RWPE2 (cell line): ENCODE measurements at places on chromosomes 5 and 9.

DNA sequence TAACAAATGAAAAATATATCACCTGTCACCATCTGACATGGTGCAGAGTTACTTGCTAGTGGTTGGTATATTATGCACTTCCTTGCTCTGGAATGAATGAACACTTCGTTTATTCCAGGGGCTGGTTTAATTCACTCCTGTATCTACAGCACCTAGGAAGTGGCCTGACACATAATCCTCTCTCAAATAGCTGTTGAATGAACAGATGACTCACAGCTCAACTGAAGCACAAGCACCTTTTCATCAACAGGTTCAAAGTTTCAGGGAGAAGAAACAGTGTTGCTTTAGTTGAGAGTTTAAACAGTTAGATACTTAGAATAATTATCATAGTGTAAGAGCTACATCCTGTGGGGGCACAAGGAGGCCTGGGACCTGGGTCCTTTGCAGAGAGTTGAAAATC lies 135.0 kb upstream of the DAP start:
- no peak for DNase-seq

- DNase-seq = no peak
These were observed 353.4 kb upstream of the PANK3 start for GRCh38 chr5:168932400-168933189.

- DNase-seq = no peak
These were observed 13.4 kb downstream of the TNFSF15 start for GRCh38 chr9:114792396-114792795.

- DNase-seq = no peak
These were observed 83.2 kb upstream of the PAPPA start for GRCh38 chr9:116070256-116070914.

GRCh38 chr5:176629853-176630680 lies at the start of the genes EIF4E1B and SNCB:
EIF4E1B (plus strand) TSS chr5:176630675; CDS start chr5:176642788, 12,113 bp downstream.
SNCB (minus strand) TSS chr5:176630534; CDS start chr5:176629654, 880 bp downstream.
- DNase-seq = peak; percentile 71

DNA sequence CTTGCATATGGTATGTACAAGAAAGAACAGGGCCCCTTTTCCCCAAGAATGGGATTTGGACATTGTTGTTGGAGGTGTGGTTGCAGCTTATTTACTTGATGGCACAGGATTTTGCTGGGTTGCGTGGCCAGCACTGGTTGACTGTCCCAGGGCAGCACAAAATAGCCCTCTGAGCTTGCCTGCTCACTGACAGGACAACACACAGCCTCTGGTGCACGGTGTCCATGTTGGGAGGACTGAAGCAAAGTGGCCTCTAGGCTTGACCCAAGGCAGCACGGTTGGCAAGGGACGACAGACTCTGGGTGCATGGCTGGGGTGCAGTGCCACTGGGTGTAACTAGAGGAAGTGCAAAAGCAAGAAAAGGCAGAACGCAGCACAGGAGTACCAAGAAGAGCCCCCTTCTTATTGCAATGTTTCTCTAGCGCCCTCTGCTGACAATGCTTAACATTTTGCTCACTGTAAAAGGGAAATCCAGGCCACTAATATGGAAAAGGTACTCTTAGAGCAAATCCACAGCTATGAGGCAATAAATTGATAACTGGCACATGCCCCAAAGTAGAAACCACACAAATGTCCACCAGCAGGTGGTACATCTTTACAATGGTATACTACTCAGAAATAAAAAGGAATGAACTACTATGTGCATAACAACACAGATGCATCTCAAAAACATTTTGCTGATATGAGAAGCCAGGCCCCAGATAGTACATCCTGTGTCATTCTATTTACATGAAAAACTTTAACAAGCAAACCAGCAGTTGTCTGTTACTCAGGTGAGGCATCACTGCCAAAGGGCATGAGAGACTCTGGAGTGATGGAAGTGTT lies 47.4 kb upstream of the BARX1 start:
- DNase-seq = no peak

- DNase-seq = peak; percentile 82
These were observed 2.0 kb downstream of the VCAN start for GRCh38 chr5:83473346-83474160.

DNA sequence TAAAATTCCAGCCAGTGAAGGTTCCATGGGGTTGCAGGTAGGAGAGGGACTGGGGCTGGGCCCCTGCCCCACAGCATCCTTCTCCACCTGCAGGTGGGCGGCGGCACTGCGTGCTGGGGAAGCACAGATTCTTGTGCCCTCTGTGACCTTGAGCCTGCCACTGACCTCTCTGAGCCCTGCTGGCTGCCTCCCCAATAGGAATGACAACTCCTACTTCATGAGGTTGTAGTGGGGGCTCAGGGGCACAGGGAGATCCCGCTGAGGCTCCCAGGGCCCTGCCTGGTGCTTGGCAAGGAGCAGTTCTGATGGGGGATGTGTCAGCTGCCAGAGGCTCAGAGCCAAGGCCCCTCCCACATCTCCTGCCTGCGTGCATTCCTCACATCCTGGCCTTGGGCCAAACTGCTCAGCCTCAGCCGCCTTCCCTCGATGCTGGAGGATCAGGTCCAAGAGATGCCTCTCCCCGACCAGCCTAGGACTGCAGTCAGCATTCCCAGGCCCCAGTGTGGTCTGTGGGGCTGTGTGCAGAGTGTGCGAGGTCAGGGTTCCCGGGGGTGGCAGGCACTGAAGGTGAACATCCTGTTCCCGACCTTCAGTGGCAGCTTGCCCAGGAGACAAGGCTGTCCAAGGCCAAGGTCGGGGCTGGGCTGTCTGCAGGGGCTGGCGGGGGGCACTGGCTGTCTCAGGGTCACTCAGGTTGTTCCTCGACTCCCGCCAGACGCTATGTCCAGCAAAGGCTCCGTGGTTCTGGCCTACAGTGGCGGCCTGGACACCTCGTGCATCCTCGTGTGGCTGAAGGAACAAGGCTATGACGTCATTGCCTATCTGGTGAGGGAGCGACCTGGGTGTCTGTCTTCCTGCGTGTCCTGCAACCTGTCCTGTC lies 7.0 kb downstream of the ASS1 start:
- DNase-seq = peak; percentile 95

- no peak for DNase-seq
These were observed 3.0 kb downstream of the MXD3 start for GRCh38 chr5:177308740-177309139.

GRCh38 chr5:139561655-139562451 lies 714 bp downstream of the UBE2D2 start:
- peak; percentile 66 for DNase-seq

- no peak for DNase-seq
These were observed 34.0 kb downstream of the ZNF618 start for GRCh38 chr9:113910036-113910639.

DNA sequence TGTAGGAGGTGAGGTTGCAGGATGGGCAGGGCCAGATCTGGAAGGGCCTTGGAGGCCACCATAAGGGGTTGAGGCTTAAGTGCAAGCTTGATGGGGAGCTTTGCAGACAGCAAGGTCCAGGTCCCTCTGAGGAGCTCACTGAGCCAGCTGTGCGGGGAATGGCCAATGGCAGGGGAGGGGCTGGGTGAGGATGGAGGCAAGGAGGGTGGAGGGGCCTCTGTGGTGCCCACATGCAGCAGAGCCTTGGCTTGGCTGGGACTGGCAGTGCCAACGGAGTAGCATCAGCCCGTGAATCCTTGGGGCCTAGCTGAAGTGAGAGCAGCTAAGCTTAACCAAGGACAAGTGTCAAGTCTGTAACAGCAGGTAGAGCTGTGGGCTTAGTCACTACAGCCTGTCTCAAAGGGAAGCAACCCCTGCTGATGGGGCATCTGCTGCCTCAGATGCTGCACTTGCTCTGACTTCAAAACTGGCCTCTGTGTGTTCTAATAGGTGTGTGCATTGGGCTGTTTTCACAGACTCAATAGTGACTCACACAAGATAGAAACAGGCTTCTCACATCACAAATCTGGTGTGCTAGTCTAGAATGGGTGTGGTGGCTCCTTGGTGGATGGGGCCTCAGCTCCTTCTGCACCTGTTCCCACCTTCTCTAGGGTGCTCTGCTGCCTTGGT lies 16.3 kb downstream of the GALNT12 start:
- DNase-seq = no peak

DNA sequence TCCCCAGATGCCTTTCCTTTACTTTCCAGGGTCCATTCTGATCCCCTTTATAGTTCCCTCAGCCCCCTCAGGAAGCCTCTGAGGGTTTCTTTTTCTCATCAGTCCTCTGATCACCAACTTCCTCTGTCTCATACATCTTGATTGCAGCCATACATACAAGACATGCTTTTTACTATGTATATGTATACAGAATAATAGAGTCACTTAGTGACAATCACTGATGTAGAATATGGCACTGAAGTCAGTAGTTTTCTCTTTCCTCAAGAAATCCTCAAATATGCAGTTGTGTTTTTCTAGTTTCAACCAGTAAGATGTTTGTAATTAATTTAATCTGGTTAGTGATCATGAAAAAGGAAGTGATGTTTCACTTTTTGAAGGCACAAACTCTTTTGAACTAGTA lies 364.1 kb downstream of the MAN2A1 start:
- DNase-seq = no peak

DNA sequence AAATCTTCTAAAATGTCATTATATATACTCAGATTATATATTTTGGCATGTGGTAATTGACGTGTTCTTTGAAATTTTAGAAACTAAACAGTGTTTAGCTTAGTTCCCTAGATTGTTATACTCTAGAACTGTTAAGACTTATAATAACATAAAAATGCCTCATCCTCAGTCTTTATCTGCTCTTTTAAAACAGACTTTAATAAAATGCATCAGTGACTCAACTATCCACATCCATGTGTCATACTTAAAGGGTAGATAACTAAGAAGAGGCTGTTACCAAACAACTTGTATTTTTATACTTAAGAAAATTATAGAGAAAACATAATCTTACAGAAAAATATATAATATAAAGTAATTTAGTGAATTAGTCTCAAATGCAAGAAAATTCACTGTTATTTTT lies 15.2 kb downstream of the NFIL3 start:
- no peak for DNase-seq

GRCh38 chr9:94212091-94212490 lies 47.0 kb upstream of the ZNF169 start:
- no peak for DNase-seq

GRCh38 chr9:19176856-19177255 lies 49.6 kb upstream of the PLIN2 start:
- no peak for DNase-seq

- no peak for DNase-seq
These were observed 250.1 kb downstream of the FAM170A start for GRCh38 chr5:119879446-119879845.

DNA sequence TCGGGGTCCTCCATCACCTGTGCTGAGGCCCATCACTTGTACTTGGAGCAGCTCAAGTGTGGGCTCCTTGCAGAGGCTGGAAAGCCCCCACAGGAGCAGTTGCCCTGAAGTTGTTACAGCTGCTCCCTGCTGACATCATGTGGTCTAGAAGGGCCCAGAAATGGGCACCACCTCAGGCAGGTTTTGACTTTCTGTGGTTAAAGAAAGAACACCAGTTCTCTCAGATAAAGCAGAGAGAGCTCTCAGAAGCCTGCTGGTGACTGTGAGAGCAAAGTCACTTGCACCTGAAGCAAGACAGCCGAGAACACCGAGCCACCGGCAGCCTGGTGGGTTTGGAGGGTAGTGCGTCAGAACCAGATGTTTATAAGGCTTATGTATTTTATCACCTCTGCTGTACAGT lies 70.4 kb downstream of the MVB12B start:
- DNase-seq = no peak

DNA sequence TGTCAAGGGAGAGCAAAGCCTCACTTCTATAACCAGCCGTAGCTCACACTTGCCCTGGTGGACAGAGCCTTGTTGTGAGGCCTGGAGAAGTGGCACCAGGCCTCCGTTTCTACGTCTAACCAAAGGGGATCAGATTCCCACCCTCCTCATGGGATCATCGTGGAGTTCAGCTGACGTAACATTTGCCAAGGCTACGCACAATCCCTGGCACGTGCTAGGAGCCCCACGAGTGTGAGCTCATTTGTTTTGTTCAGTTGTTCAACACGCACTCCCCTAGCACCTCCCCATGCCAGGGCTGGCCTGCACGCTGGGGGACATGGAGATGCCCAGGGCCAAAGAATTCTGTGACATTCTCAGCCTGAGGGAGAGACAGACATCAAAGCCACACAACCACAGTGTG lies 23.1 kb downstream of the ADGRD2 start:
- no peak for DNase-seq

GRCh38 chr5:57717555-57717954 lies 234.9 kb upstream of the ACTBL2 start:
- no peak for DNase-seq

DNA sequence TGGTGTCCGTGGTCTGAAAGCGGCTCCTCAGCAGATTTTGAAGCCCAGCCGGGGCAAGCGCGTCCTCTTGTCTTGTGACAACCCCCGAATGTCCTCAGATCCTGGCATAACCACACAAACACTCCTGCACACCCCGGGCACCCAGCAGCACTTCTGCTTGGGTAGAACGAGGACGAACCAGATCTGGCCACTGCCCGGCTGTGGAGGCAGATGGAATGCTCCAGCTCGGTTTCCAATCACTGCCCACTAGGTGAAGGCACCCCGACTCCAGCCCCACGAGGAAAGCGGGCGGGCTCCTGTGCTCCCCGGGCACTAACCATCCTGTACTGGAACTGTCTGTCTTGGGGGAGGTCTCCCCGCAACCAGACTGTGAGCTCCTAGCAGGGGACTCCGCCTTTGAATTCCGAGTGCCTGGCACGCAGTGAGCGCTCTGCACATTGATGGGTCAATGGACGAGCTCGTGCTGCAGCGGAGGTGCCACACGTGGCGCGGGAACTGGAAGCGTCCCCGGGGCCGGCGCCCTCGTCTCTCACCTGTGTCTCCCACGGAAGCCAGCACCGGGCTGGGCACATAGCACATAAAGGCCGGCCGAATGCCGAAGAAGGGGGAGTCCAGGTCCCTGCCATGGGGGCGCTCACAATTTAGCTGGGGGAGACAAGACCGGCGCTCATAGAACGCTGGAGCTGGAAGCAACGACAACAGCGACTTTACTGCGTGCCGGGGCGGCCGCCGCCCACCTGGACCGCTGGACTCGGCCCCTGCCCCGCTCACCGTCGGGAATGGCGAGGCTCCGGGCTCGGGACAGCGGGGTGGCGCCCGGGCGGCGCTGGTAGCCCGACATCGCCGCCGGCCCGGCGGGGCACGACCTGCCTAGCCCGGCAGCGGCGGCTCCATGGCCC lies 608 bp downstream of the ENTR1 start:
- DNase-seq = peak; percentile 61

DNA sequence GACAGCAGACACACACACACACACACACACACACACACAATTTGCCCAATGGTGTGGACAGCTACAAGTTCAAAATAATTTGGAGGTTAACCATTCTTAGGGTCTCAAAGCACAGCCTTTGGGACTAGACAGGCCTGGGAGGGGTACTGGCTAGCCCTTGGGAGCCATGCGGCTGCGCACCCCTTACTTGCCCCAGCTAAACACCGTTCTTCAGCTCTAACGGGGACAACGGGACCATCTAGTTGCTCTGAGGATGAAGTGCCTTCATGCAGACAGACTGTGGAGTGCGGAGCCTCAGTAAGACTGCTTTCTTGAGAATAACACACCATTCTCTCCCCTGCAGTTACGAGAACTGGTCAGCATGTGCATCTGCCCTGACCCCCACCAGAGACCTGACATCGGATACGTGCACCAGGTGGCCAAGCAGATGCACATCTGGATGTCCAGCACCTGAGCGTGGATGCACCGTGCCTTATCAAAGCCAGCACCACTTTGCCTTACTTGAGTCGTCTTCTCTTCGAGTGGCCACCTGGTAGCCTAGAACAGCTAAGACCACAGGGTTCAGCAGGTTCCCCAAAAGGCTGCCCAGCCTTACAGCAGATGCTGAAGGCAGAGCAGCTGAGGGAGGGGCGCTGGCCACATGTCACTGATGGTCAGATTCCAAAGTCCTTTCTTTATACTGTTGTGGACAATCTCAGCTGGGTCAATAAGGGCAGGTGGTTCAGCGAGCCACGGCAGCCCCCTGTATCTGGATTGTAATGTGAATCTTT lies 64.6 kb downstream of the PSMB7 start:
- DNase-seq = peak; percentile 34
